ENCODE measurements at places on chromosomes 1 and 21.

- no peak for DNase-seq
These were observed 111.0 kb downstream of the GABPA start for GRCh38 chr21:25845729-25846256.

GRCh38 chr1:230191855-230192254 lies 124.8 kb downstream of the GALNT2 start:
- no peak for DNase-seq

DNA sequence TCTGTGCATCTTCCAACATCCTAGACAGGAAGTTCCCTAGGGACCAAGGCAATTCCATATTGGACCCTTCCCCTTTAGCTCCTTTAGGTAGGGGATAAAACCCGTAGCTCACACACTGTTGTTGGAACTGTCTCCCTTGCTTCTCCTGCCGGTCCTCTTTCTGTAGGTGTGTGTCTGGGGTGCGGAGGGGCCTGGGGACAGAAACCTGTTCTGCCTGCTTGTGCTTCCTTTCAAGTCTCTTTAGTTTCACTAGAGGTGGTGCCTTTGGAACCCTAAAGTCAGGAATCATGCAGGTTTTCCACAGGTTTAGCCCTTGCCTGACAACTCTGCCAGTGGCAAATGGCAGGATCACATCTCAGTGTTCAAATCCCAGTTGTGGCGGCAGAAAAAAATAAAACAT lies 74.6 kb upstream of the PTGFRN start:
- no peak for DNase-seq

DNA sequence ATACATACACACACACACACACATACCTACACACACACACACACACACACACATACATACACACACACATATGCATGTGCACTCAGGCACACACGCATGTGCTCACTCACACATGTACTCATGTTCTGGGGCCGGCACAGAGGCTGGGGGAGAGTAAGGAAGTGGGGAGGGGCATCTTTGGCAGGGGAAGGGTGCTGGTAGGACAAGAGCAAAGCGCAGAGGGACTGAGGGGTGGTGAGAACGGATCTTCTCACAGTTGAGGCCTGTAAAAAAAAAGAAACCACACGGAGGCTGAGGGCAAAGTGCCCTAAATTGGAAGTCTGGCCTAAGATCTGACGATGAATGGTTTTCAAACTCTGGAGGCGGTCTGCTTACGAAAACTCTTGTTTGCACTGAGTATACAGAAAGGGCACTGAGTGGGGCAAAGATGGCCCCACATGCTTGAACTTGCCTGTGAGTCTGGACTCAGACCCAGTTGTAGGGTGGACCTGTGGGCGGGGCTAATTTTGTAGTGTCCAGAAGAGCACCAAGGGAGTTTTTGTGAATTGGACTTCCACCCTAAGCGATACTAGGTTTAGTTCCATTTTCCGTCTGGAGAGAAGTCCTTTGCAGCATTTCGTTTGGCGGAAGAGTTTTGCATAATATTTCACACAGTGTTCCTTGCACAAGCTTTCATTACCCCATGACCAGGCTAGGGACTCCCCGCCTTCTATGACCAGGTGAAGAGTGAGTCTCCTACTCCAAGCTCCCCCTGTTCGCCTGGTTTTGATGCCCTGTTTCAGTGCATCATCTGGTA lies 79.3 kb upstream of the LYST start:
- DNase-seq, result no peak

- DNase-seq, result no peak
These were observed 169.6 kb upstream of the LHX8 start for GRCh38 chr1:74964508-74965102.

DNA sequence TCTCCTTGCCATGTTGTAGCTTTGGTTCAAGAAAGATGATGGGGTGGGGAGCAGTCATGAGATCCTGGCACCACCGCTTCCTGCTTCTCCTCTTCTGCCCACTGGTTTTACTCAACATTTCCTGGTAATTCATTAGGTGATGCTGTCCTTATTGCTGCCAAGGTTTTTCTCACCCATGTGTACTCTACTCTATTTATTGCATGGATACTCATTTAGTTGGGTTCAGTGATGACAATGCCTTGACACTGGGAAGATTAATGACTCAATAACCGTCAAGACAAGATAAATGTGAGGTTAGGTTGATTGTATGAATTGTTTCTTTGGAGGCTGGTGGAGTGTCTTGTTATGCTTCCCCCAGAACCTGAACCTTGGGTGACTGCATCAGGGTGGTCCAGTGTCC lies 484.2 kb downstream of the SIPA1L2 start:
- no peak for DNase-seq

DNA sequence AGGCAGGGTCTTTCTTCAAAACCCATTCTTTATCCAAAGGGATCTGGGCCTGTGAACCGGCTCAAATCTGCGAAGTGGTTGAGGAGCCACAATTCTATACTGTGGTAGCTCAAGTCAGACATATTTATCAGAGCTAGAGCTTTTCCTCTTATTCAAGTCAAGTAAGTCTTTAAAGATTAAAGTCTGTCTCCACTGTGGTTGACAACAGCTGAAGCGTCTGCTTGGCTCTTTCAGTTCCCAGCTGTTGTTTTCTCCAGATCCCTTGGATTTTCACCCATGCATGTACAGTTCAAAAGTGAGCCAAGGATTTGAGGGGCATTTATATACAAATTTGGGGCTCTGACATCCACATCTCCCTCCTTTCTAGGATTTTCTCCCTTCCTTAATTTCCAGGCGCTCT lies 66.9 kb downstream of the C1orf185 start:
- DNase-seq, result no peak

GRCh38 chr1:15916916-15917315 lies 59.0 kb downstream of the ZBTB17 start:
- no peak for DNase-seq

- no peak for DNase-seq
These were observed 4.2 kb downstream of the NPPB start for GRCh38 chr1:11854519-11854918.

DNA sequence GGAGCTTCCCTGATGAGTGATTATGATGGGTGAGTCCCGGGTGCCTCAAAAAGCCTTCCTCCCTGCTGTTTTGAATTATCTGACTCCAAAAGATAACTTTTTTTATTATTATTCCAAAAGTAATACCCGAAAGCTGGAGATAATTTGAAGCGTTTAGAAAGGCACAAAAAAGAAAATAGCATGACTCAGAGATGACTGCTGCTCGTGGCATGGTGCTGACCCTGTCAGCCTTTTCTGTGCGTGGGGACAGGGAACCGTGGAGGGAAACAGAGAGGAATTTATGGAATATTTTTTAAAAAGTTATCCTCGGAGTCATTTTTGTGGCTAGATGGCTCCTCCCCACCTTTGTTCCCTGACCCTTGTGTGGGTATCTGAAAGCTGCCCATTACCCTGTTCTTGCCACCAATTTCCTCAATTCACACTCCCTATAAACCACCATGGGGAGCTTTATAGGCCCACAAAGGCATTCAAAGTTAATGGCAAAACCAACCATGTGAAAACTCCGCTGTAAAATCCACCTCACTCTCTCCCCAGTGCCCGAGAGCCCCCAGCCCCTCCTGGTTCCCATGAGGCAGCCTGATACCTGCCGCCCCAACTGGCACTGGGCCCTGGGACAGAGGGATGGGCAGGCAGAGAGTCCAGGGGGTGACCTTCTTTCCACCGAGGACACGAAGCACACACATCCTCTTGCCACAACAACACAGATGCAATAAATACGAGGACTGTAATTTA lies 37.5 kb downstream of the IGSF21 start:
- no peak for DNase-seq

GRCh38 chr1:72281637-72282270 lies 585 bp downstream of the NEGR1 start:
- DNase-seq, result no peak

DNA sequence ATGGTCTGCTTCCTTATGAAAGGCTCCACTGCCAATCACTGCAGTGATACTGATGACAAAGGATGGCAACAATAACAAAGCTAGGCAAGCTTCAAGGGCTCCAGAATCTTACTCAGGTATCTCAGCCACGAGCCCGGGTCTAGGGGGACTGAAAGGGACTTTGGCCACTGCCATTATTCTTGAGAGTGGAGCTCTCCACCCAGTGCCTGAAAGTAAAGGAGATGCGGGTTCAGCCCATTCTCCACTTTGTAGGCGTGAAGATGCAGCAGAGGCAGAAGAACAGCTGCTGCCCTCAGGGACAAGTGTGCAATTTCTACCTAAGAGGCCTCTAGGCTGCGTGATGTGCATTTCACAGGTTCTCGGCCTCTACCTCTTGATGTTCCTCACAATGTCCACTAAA lies 31.4 kb upstream of the SLAMF9 start:
- DNase-seq, result no peak

- DNase-seq, result no peak
These were observed 6.5 kb downstream of the SOAT1 start for GRCh38 chr1:179300112-179300511.

- DNase-seq, result no peak
These were observed 24.4 kb upstream of the ZC3H12A start for GRCh38 chr1:37449936-37450335.

All from effector CD8-positive, alpha-beta T cell (primary cell).